ENCODE measurements at places on chromosomes 4 and X. TPM values are rescaled to one million over a fixed set of nuclear protein-coding genes. Genes with fewer than 3 reads are reported as not detected.

The RTL9 gene
- 0.18 TPM for total RNA-seq

The RFC1 gene
- total RNA-seq = 46.4 TPM

The DUX4 gene
- total RNA-seq = not detected

The ADAMTS3 gene
- total RNA-seq = 2.3 TPM

The HTN1 gene
- total RNA-seq = not detected

The MAOB gene
- 0.89 TPM for total RNA-seq

The MAGEB1 gene
- not detected for total RNA-seq

The ARSJ gene
- 24.5 TPM for total RNA-seq

The COPS4 gene
- total RNA-seq = 114 TPM

The TRIM75 gene
- not detected for total RNA-seq

The TMEM156 gene
- total RNA-seq = 2.0 TPM

The SLC38A5 gene
- 76.1 TPM for total RNA-seq

The CCNA2 gene
- 83.6 TPM for total RNA-seq

The CXCL1 gene
- total RNA-seq = 17.7 TPM

The CYBB gene
- total RNA-seq = not detected

The NPY1R gene
- not detected for total RNA-seq

The SPATA18 gene
- total RNA-seq = 9.4 TPM

The EDNRA gene
- total RNA-seq = 0.86 TPM

The OPHN1 gene
- 3.5 TPM for total RNA-seq

The UGT2B11 gene
- not detected for total RNA-seq

The TEC gene
- 1.4 TPM for total RNA-seq

The ARAP2 gene
- total RNA-seq = 1.4 TPM

The CFAP299 gene
- total RNA-seq = not detected

The SUPT20HL1 gene
- total RNA-seq = not detected

The TCEAL9 gene
- 117 TPM for total RNA-seq

The GAGE13 gene
- total RNA-seq = not detected

The STBD1 gene
- total RNA-seq = 4.3 TPM

The PROM1 gene
- total RNA-seq = not detected

The CDKN2AIP gene
- total RNA-seq = 13.5 TPM

The ARX gene
- total RNA-seq = not detected

Data from myometrial cell (primary cell).